ENCODE measurements at places on chromosomes 2 and 18.

- peak; percentile 35 for DNase-seq
Measured at GRCh38 chr18:59024829-59025228, 114.9 kb upstream of the SEC11C start.

DNA sequence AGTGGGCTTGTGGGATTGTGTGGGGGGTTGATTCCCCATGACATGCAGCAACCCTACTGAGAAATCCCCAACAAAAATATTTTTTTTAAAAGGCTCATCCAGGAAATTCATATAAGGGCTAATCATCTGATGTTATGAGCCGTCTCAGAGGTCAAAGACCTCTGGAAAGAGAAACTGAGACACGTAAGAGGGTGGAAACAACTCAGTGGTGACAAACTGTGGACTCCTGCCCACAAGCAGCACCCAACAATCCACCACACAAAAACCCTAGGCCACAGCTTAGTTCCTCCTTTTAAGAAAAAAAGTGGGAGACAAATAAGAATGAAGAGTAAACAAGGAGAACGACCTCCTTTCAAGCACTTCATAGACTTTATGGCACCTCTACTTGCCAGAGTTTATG lies 1096.1 kb upstream of the NRXN1 start:
- no peak for DNase-seq

DNA sequence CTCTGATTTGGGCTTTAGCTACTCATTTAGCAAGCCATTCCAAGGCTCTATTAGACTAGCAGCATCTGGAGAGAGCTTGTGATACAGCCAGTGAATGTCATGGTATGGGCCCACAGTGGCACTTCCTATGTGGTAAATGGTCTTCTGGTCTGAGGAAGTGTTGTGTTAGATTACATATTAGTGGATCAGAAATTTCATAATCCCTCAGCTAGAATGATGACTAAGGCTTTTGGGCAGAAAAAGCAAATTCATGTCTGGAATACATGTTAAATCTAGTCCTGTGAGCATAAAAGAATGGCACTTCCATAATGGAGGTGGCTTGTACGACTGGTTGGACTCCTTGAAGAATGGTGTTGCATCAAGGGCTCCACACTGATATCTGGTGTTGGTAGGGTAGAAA lies 436.8 kb upstream of the CWC22 start:
- no peak for DNase-seq

- no peak for DNase-seq
Measured at GRCh38 chr2:15957881-15958713, 17.7 kb downstream of the MYCN start.

DNA sequence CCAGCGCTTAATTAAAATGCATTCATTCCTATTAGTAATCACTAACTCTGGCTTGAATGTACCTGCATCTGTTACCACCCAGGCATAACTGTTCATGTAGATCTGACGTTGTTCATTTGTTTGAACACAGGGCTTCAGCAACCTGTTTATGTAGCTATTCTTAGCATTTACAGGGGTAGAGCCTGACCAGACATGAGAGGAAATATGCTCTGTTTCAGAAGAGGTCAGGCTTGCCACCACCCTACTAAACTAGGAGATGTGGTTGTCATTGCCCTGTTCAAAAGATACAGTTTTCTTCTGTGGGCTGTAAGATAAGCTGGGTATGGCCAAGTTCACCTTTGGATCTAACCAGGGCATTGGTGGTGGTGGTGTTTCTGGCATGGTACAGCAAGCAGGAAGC lies 8.8 kb downstream of the MGAT5 start:
- no peak for DNase-seq

GRCh38 chr2:75396314-75396713 lies 164.4 kb downstream of the EVA1A start:
- no peak for DNase-seq

DNA sequence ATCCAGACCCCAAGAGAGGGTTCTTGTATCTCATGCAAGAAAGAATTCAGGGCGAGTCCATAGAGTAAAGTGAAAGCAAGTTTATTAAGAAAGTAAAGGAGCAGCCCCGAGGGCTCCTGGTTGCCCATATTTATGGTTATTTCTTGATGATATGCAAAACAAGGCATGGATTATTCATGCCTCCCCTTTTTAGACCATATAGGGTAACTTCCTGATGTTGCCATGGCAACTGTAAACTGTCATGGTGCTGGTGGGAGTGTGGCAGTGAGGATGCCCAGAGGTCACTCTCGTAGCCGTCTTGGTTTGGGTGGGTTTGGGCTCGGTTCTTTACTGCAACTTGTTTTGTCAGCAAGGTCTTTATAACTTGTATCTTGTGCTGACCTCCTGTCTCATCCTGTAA lies 750.2 kb upstream of the FANCL start:
- DNase-seq: no peak
